Thoracic aorta (tissue), 2 donors: ENCODE measurements at places on chromosomes 16 and 17.

DNA sequence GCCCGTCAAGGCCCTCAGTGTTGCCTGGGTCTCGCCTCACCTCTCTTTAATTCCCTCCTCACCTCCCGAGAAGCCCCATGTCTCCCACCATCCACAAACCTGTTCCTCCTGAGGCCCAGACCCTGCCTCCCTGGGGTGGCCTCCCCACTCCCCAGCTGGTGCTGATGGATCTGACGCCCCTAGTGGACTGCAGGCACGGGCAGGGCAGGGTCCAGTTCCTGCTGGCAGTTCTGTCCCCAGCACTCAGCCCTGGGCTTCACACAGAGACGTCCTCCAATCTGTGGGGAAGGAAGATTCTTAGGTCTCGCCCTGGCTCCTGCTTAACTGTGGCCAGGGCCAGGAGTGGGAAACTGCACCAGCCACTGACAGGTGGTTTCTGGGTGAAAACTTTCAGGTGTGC, 108.8 kb downstream of the AMFR start:
- DNase-seq: no peak

- DNase-seq: no peak
These were observed 467.3 kb downstream of the KCNJ2 start for GRCh38 chr17:70636517-70637133.

DNA sequence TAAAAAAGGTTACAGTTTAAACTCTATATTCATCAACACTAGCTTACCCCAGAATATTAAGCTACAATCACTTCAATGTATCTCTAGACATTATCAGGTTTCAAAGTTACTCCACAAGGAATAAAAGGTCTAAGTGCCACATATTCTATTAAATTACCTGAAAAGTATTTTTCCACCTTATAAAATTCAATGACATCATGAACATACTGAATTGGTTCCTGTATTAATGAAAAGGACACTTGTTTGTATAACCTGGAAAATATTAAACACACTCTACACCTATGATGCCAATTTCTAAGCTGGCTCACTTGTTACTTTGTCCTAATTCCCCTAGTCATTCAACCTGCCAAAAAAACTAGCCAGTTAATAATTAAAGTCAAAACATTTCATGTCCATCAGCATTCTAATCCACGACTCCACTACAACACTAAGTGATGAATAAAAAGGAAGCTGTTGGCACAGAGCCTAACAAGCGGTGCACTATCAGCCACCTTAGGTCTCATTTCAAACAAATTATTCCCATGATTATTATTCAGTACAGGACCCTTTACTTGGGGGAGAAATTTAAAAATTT, 12.2 kb downstream of the MED13 start:
- no peak for DNase-seq

GRCh38 chr17:50487213-50488096, 8.8 kb downstream of the RSAD1 start:
- DNase-seq: no peak

- no peak for DNase-seq
These were observed 20.5 kb upstream of the TBX4 start for GRCh38 chr17:61431594-61432311.

DNA sequence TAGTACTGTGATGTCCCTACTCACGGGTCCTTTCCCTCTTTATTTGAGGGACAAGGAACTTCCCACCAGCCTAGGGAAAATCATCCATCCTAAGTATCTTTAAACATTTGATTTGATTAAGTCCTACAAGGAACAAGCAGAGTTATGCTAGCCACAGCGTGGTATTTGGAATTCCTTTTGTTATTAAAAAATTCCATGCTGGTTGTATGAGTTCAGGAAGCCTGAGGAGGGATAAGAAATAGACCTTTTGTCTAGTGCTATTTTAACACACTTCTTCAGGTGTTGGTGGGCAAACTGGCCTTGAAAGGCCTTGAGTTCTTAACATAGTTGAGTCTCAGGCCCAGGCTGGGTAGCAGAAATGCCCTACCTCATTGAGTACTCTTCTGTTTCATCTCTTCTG, 105.4 kb upstream of the TBX2 start:
- no peak for DNase-seq

DNA sequence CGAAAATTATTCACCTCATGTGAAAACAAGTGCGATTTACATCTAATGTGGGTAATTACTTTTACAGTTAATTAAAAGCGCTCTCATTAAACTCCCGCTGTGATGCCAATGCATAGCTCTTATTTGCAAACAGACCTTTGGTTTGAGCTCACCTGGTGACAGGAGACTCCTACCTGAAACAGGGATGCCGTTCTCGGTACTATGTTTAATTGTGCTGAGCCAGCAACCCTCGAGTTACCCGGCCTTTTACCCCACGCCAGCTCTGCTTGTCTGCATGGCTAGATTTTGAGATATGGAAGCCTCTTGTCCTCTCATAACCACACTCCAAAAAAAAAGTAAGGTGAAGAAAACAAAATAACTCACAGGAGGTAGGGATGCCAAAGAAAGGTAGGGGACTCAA, 690.4 kb upstream of the RBFOX1 start:
- no peak for DNase-seq

- DNase-seq: no peak
These were observed 128.3 kb upstream of the NUDT7 start for GRCh38 chr16:77594057-77594456.

DNA sequence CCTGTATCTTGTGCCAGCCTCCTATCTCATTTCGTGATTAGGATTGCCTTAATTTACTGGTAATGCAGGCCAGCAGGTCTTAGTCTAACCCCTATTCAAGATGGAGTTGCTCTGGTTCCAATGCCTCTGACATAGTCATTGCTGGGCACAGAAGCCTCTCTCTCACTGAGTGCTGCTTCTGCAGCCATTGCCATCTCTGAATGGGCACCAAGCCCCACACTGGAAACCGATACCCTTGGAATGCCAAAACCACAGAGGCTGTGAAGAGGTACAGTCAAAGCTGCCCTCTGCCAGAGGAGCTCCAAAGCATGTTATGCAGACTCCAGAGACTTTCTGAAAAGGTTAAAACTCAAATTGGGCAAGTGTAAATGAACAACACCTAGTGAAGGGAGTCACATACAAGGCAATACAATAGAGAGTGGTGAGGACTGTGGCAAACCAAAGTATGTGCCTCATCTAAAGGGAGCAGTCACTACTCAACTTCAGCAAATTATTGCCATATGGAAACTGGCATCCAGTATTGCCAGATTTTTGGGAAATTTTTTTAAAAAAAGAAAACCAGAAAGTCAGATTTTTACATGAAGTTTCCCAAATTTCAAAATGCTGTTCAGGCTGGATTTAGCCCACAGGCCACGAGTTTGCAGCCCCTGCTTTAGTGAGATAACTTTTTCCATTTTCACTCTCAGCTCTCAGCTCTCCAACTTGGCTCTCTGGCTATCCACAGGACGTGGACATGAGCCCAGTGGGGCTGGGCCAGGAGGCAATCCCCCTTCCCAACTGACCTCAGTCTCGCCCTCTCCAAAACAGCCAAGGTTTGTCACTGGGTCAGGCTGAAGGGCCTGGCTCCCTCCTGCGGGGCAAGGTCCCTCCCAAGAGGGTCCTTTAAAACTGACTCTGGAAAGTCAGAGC, 2.1 kb upstream of the MMP2 start:
- DNase-seq: no peak

GRCh38 chr17:68600067-68600930, 868 bp downstream of the FAM20A start:
- DNase-seq: no peak

DNA sequence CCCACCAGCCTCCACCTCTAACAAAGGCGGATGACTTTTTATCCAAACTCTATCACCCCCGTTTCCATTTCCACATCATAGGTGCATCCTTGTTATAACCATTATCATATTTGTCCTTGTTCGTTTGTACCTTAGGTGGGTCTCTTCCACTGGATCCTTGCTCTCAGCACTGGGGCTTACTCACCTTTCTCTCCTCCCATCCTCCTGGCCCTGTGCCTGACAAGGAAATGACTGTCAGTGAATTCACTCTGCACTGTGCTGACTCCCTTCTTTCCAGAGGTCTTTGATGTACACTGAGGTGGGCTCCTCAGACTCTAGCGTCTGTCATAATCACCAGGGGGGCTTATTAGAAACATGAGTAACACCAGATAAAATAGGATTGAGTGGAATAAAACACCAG, 3.1 kb downstream of the GSG1L2 start:
- DNase-seq: no peak

- DNase-seq: no peak
These were observed 10.1 kb upstream of the TEKT3 start for GRCh38 chr17:15351478-15351840.

- no peak for DNase-seq
These were observed 12.6 kb upstream of the CLTC start for GRCh38 chr17:59607061-59607460.

GRCh38 chr17:81951785-81952684, 5.0 kb upstream of the MYADML2 start:
- no peak for DNase-seq

GRCh38 chr17:49703557-49704277, 4.0 kb downstream of the SLC35B1 start:
- no peak for DNase-seq

GRCh38 chr17:21177854-21178600, 35.9 kb downstream of the TMEM11 start:
- no peak for DNase-seq

- no peak for DNase-seq
These were observed 2.1 kb downstream of the PRKCA start for GRCh38 chr17:66304304-66305174.

- no peak for DNase-seq
These were observed 334.8 kb downstream of the SNX29 start for GRCh38 chr16:12311309-12311708.

DNA sequence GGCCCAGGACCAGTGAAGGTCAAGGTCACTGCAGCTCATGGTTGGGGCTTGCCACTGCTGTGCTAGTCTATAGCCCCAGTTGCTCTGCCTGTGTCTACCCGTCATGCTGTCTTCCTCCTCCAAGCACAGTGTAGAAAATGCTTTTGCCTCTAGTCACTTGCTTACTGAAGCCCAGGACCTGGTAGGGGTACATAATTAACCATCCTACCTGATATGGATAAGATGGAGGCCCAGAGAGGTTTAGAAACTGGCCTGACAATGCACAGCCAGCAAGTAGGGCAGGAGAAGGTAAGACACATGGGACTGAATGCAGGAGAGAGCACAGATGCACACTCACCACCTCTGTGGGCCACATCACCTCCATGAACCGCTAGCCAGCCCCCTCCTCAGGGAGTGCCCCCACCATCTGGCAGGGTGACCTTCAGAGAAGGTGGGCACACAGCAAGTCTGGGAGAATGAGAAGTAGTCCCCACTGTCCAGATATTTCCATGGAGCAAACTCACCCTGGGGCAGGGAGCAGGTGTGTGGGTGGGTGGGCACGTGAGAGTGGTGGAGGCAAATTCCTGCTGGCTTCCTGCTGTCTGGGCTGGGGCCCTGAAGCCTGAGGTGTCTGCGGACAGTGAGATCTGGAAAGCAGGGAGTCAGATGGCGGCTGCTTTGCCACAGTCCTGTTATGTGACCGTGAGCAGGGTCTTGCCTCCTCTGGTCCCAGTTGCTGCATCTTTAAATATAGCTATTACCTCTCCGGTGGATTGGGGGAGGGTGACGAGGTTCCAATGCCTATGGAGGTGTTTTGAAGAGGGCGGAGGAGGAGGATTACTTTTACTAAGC, 1.0 kb downstream of the CX3CL1 start:
- DNase-seq: no peak

DNA sequence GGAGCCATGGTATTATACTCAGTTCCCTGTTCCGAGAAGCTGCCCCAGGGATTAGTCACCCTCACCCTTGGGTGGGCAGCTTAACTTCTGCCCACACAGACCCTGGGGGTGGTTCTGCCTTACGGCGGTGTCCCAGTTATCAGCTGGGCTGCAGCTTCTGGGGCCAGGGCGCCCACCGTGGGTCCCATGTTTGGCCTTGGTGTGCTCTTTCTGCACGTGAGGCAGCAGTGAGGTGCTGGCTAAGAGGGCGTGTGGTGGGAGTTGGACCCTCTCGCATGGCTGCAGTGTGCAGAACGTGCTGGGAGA, 46.7 kb downstream of the RAB11FIP3 start:
- DNase-seq: no peak

DNA sequence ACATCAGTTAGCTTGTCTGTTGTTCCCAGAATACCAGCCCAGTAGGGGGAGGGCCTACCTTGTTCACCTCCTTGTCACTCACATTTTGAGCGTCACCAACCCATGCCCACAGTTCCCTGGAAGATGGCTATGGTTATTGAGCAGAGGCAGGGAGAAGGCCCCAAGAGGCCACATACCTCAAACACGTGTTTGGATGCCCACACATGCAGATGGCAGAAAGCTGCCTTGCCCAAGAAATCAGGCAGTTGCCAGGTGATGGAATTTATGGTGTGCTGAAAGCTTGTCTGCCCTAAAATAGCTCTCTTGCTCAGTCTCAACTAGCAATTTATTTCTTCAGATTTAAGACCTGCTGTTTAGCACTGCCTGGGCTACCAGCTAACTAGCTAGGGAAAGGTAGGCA, 16.5 kb upstream of the CMTM4 start:
- DNase-seq: no peak

- no peak for DNase-seq
These were observed 2.8 kb downstream of the RAB40C start for GRCh38 chr16:592518-593306.

DNA sequence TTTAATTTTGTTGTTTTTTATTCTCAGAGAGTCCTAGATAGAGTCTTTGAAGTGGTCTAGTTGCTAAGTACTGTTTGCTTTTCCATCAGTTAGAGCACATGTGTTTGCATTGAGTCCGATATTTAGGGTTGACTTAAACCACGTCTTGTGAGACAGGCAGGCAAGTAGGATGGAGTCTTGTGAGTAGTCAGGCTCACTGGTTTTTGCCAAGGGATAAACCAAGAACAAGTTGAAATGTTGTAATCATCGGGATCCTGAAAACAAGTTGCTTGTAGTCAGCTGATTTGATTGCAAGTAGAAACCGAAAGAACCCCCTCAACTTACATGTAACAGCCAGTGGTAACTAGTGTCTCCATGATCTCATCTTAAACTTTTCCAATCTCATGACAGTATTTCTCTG, 17.2 kb downstream of the ATP6V0A1 start:
- DNase-seq: no peak

- DNase-seq: no peak
These were observed 7.3 kb upstream of the RHOT2 start for GRCh38 chr16:660459-661183.

- peak; percentile 16 for DNase-seq
These were observed 60.9 kb upstream of the TNRC6A start for GRCh38 chr16:24668481-24669061.

GRCh38 chr16:79013930-79014660, 586.4 kb downstream of the MAF start:
- DNase-seq: no peak
